ENCODE measurements at places on chromosomes 3 and 15.

GRCh38 chr3:5390936-5391625 lies 203.6 kb downstream of the EDEM1 start:
- DNase-seq, result no peak

- no peak for DNase-seq
Observed at GRCh38 chr3:53748512-53749271, 97.5 kb downstream of the CHDH start.

DNA sequence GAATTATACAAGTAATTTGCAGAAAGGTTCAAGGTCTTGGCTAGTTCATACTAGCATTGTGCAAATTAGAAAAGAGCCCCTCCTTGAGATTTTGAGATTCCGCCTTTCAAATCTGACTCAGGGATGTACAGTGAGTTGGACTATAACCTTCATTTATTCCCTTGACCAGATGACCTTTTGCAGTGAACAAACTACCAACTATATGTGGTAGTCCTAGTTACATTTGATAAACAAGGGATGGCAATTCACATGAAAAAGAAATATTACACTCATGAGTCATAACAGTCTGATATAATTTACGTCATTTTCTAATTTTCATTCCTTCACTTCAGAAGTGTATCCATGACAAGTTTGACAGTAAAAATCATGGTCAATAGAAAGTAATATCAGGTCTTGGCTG lies 860.4 kb downstream of the ROBO1 start:
- DNase-seq, result no peak

GRCh38 chr3:33636125-33636850 lies 81.8 kb downstream of the CLASP2 start:
- peak; percentile 66 for DNase-seq

DNA sequence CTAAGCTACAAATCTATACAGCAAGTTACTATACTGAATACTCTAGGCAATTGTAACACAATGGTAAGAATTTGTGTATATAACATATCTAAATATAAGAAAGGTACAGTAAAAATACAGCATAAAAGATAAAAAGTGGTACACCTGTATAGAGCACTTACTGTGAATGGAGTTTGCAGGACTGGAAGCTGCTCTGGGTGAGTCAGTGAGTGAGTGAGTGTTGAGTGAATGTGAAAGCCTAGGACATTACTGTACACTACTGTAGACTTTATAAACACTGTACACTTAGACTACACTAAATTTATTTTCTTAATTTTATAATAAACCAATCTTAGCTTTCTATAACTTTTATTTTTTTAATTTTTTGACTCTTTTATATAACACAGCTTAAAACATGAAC lies 123.1 kb downstream of the ZMAT3 start:
- DNase-seq, result no peak

Data from EL (cell line).